ENCODE measurements at places on chromosomes 13 and 19.

DNA sequence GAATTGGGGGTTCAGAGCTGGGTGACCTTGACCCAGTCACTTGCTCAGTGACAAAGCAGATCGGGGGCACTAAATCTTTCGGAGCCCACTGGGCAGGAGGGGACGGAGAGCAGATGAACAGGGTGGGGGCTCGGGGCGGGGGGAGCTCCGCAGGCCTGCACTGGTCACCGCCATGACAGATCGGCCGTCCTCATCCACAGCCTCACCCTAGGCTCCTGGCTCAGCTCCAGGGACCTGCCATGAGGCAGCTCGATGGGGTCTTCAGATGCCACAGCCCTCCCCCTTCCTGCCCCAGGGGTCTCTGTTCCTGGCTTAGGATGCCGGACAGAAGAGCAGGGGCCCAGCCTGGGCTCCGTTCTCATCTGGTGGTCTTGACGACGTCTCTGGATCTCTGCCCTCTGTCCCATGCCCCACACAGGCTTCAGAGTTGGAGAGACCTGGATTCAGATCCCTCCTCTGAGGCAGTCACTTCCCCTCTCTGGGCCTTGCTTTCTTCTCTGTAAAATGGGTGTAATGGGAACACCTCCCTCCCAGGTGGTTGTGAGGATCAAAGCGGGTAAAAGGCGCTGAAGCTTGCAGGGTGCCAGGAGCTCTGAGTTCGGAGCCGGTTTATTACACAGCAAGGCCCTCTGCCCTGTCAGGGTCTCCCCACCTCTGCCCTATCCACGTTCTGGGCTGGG is 3.0 kb downstream of the KDM4B start:
- H3K4me3 ChIP-seq: peak overlapping the region; percentile 96
- H3K4me1 ChIP-seq: peaks cover 41% of the 10 kb centered on the region
- H3K36me3 ChIP-seq: peaks cover 26% of the 10 kb centered on the region
- H3K27me3 ChIP-seq: no peaks in the 10 kb centered on the region

DNA sequence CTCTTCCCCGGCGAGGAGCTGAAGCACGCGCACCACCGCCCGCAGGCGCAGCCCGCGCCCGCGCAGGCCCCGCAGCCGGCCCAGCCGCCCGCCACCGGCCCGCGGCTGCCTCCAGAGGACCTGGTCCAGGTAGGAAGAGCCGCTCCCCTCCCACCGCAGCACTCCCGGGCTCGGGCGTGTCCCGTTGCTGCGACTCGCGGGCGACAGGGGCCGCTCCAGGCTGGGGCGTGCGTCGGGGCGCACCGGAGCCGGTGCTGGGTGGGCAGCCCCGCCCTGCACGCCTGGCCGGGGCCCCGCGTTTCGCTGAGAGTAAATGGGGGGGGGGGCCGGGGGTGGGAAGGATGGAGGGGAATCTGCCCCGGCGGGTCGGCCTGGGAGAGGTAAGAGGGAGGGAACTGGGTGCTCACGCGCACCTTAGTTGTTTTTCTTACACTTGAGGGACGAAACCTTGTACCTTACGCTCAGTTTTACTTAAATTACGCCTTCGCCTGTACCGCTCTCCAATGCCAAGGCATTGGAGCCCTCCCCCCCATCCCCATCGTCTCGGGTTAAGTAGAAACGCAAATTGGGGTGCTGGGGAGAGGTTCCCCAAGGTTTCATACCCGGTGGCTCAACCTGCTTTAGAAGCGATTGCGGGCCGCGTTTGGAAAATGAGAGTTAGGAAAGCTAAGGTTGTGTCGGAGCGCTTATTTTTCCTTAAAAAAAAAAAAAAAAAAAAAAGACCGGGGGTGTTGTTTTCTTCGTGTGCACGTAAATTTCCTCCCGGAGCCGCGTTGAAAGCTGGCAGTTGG is 850 bp downstream of the KLF5 start:
- DNase-seq: peak; percentile 31
- H3K4me3 ChIP-seq: peak overlapping the region; percentile 72
- H3K4me1 ChIP-seq: peaks cover 12% of the 10 kb centered on the region
- H3K27me3 ChIP-seq: peaks cover 60% of the 10 kb centered on the region
- H3K36me3 ChIP-seq: peaks cover 6% of the 10 kb centered on the region

- H3K36me3 ChIP-seq: peaks cover 76% of the 10 kb centered on the region
- peaks cover 24% of the 10 kb centered on the region for H3K4me1 ChIP-seq
- H3K27me3 ChIP-seq: no peaks in the 10 kb centered on the region
- no peak overlapping the region for H3K4me3 ChIP-seq
Observed at GRCh38 chr19:16386619-16387240, 62.1 kb downstream of the KLF2 start.

- H3K4me3 ChIP-seq: no peak overlapping the region
- no peak overlapping the region for H3K27ac ChIP-seq
- H3K4me1 ChIP-seq: peaks cover 17% of the 10 kb centered on the region
- no peaks in the 10 kb centered on the region for H3K36me3 ChIP-seq
- H3K27me3 ChIP-seq: no peaks in the 10 kb centered on the region
- DNase-seq: no peak
Observed at GRCh38 chr13:41546372-41547190, 89.2 kb downstream of the RGCC start.

- H3K27ac ChIP-seq: no peak overlapping the region
- H3K4me1 ChIP-seq: no peaks in the 10 kb centered on the region
- H3K27me3 ChIP-seq: no peaks in the 10 kb centered on the region
- H3K36me3 ChIP-seq: no peaks in the 10 kb centered on the region
Observed at GRCh38 chr13:29101409-29101808, 281.3 kb downstream of the MTUS2 start.

DNA sequence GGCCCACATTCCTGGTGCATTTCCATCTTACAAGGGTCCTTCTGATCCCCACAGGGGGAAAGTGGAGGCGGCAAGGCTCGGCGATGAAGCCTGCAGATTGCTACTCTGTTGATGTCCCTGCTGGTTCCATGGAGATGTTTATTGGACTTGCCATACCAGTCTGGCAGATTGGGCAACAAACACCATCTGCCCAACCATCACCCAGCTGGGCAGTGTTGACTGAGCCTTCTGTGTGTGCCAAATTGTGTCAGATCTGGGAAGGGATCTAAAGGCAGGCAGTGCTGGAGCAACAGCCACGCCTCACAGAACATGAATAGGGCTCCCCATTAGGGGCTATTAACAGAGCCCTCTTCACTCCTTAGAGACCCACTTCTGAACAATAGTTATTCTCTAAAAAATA is 35.0 kb downstream of the FLT1 start:
- H3K4me3 ChIP-seq: no peak overlapping the region
- H3K27me3 ChIP-seq: no peaks in the 10 kb centered on the region
- H3K27ac ChIP-seq: no peak overlapping the region
- H3K4me1 ChIP-seq: no peaks in the 10 kb centered on the region
- H3K36me3 ChIP-seq: peaks cover 13% of the 10 kb centered on the region
